ENCODE measurements at places on chromosomes 2 and 18.

DNA sequence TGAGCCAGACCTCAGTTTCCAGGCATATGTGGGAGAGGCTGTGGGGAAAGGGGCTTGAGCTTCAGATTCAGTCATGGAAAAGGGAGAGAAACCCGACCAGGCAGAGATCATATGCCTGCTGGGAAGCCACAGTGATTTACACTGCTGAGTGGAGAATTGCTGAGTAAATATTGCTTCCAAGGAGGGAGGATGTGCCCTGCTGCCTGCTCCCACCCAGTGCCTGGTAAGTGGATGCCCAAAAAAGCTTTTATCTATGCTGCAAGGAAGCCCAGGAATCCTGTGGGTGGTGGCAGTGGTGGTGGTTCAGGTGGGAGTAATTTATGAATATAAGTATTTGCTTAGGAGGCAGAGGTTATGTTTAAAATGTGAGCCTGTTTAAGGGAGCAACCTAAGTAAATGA lies 39.5 kb downstream of the INO80C start:
- no peak for DNase-seq

GRCh38 chr2:172280571-172281361 lies 146.6 kb upstream of the ITGA6 start:
- no peak for DNase-seq

- DNase-seq, result no peak
These were observed 62.0 kb upstream of the DSG1 start for GRCh38 chr18:31255953-31256352.

- no peak for DNase-seq
These were observed 6.1 kb upstream of the ICA1L start for GRCh38 chr2:202877699-202878098.

GRCh38 chr2:26588576-26588975 lies 52.6 kb downstream of the CIB4 start:
- DNase-seq, result no peak

DNA sequence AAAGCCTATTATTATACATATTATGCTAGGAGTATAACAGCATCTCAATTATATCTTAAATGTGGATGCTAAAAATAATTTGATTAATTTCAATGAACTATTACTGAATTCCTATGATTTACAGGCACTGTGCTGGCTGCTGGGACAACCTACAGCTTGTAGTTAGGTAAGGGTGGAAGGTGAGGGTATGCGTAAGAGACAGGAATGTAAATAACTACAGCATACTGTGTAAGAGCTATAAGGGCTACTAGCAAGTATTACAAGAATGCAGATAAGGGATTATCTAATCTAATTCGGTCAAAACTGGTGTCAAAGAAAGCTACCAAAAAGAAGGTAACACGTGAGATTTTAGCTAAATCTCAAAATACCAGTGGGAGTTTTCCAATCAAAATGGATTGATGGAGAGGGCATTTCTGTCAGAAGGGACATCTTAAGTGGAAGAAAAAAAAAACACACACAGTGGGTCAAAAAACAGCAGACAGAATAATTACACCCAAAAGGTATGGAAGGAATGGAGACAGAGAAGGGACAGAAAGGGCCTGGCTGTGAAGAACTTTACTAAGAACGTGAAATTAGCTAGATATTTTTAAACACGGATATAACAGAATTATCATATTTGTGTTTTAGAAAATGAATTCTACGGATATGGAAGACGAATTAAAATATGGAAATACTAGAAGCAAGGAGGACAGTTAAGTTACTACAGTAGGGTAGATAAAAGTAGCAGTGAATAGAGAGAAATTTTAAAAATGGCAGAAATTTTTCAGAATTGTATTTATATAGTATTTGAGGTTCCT lies 47.1 kb downstream of the STRN start:
- no peak for DNase-seq

GRCh38 chr18:22921772-22922171 lies 11.4 kb upstream of the RBBP8 start:
- DNase-seq, result no peak

DNA sequence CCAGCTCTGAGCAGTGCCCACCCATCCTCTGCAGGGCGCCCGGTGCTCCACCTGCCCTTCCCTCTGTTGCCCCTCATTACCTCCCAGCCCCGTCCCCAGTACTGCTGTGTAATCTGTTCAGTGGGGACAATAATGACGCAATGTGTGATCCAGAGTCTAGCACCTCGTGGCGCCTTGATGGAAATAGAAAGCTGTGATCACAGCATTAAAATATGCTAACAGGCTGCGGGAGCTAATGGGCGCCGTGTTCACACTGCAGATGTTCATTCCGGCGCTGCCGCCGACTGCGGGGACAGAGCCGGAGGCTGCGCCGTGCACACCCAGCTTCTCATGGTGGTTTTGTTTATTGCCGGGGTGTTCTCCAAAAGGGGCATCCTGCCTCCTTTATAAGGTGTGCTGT lies 235.2 kb downstream of the LDLRAD4 start:
- DNase-seq, result no peak

All from activated CD4-positive, alpha-beta T cell treated with anti-CD3 and anti-CD28 coated beads, Interleukin-2, Interleukin-6, amounts not matched to agents 100 ng/mL and 50 ng/mL, durations not matched to agents 16 hours and 8 hours (primary cell).